ENCODE measurements at places on chromosomes 12 and 14.

- no peak for DNase-seq
Observed at GRCh38 chr14:24369463-24369862, 1.5 kb downstream of the NFATC4 start.

DNA sequence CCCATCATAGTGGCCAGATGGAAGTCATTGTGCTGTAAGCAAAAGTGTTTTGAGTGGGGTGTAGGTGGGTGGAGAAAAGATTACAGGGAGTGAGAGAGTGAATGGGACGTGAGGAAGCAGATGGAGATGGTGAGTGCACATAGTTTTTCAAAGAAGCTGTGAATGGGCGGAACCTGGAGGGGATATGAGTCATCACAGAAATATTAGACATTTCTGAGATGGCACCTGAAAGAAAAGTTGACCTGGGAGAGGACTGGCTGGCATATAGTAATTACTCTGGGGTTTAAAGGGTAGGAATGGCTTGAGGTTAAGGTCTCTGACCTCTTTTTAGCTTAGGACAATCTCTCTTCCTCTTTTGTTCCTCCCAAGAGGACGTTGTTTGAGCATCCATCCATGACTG, 50.5 kb downstream of the ANO4 start:
- DNase-seq, result no peak

GRCh38 chr12:131806674-131807073, 21.5 kb upstream of the MMP17 start:
- no peak for DNase-seq

- DNase-seq, result no peak
Observed at GRCh38 chr12:69500631-69501030, 30.4 kb downstream of the FRS2 start.

GRCh38 chr12:107631715-107632114, 53.9 kb upstream of the PWP1 start:
- DNase-seq, result no peak

GRCh38 chr14:99424306-99424877, 56.3 kb downstream of the SETD3 start:
- DNase-seq, result no peak

GRCh38 chr12:29943683-29944082, 159.9 kb upstream of the TMTC1 start:
- DNase-seq, result no peak

DNA sequence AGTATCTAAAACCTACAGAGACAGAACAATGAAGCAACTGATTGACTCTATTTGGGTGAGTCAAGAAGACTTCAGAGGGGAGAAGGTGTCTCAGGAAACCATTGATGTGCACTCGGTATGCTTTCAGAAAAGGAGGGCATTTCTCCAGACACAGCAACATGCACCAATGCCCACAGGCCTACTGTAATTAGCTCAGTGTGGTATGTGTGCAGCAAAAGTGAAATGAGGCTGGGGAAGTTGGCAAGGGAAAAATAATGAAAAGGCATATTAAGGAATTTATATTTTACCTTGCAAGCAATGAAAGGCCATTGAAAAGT, 158.4 kb upstream of the GRIP1 start:
- DNase-seq, result no peak
